Heart left ventricle (tissue), 16 donors: ENCODE measurements at places on chromosomes 3 and 15. TPM values are rescaled to one million over a fixed set of nuclear protein-coding genes. Genes with fewer than 3 reads are reported as not detected.
A peak's percentile ranks its signal among the peaks of the same experiment; 100 is the strongest.

GRCh38 chr3:119240101-119240590 is 532 bp downstream of the B4GALT4 start:
- DNase-seq = peak; percentile 28

- DNase-seq = no peak
Measured at GRCh38 chr3:64260431-64260830, 35.2 kb upstream of the PRICKLE2 start.

Gene DYNLT2B
- 1.9 TPM for total RNA-seq

Gene ANKRD34C
- 0.47 TPM for total RNA-seq
